ENCODE measurements at places on chromosomes 2 and 18.

DNA sequence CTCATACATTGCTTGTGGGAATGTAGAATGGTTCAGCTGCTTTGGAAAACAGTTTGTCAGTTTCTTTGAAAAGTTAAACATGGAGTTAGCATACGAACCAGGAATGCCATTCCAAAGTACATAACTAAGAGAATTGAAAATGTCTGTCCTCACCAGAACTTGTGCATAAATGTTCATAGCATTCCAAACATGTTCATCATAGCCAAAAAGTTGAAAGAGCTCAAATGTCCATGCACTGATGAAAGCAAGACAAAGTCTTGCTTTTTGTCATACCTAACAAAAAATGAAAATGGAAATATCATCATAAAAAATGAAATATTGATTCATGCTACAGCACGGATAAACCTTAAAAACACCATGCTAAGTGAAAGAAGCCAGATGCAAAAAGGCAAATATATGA lies 408.8 kb upstream of the UBE2E3 start:
- DNase-seq: no peak

DNA sequence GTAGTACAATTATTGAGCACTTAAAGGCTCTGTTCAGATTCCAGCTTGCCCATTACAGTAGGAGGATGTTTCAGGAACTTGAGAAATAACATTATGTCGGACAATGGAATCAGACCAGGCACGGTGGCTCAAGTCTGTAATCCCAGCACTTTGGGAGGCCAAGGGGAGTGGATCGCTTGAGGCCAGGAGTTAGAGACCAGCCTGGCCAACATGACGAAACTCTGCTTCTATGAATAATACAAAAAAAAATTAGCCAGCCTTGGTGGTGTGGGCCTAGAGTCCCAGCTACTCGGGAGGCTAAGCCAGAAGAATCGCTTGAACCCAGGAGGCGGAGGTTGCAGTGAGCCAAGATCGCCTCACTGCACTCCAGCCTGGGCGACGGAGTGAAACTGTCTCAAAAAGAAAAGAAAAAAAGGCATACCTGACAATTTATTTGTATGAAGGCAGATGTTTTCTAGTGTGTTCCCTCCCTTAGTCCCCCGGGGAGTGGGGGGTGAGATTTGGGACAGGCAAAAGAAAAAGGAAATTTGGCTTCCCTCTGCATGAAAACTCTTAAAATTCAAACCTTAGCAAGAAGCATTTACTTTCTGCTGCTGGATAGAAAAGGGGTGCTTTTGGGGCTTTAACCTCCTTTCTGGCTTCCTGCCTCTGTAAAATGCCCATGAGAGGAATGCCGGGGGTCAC lies 13.7 kb upstream of the ZNF532 start:
- DNase-seq: no peak

DNA sequence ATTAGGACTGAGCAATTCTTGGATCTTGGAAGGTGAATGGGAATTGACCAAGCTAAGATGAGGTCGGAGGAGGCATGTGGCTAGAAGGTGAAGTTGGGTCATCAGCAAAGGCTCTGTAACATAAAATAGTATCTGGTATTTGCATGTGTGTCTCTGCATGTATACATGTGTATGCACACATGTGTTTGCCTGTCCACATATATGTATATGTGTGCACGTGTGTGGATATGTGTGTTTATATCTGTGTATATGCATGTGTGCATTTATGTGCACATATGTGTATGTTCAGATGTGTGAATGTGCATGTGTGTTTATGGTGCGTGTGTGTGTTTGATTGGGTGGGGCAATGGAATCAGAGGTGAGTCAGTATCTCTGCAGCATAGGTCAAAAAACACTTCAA lies 664.3 kb downstream of the CNTNAP5 start:
- DNase-seq: no peak

DNA sequence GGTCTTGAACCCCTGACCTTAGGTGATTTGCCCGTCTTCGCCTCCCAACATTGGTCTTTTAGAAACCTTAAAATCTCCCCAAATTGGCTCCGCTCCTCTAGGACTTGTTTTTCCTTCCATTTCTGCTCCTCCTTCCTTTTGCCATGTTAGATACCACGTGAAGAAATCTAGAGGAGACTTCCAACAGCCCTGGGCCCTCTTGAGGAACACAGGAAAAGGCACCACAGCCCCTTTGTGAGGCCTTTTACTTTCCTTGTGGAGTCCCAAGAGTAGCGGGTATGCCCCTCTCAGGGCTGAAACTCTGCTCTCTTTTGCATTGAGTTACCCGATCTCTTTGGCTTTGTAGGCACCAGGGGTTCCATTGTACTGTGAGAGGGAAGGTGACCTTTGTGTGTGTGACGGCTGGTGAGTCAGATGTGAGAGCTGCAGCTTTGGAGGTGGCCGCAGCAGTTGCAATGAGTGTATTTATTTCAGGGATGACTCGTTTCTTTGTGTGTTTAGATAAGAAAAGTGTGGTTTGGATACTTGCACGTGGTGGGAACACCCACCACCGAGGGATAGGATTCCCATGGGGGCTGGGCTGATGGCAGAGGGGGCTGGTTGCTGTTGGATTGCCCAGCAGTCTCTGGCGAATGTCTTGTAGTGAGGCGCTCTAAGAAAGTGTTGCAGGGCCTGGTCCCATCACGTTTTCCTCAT lies 218.4 kb upstream of the HS6ST1 start:
- DNase-seq: no peak

DNA sequence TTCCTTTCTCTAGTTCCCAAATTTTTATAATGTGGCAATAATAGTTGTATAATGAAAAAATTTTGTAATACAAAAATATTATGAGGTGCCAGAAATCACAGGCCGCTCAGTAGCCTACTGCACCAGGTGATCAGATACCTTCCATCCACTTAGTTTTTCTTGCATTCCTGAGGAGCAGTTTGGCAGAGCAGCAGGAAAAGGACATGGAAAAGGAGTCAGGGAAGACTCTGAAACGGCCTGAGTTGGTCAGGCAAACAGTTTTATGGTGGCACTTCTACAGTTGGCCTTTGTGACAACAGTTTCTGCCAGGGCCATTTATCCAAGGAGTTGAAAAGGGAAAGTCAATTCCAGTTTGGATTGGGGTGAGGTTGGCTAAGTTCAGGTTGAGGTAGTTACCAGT lies 165.4 kb upstream of the ALPP start:
- DNase-seq: no peak

DNA sequence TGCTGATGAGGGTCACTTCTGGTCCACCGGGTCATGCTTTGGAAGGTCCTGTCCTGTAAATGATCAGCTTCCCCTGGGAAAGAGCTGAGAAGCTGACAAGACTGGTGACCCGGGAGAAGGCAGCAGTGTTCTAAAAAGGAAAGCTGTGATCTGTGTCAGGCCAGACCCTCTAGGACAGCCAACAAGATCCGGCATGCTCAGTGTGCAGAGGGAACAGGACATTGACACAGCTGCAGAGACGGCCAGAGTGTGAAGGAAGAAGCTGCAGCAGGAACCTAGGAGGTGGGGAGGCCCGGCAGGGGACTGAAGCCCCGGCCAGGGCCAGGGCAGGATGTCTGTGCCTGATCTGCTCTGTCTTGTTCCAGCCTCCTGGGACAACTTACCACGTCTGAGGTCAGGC lies 372.7 kb upstream of the ID2 start:
- no peak for DNase-seq

DNA sequence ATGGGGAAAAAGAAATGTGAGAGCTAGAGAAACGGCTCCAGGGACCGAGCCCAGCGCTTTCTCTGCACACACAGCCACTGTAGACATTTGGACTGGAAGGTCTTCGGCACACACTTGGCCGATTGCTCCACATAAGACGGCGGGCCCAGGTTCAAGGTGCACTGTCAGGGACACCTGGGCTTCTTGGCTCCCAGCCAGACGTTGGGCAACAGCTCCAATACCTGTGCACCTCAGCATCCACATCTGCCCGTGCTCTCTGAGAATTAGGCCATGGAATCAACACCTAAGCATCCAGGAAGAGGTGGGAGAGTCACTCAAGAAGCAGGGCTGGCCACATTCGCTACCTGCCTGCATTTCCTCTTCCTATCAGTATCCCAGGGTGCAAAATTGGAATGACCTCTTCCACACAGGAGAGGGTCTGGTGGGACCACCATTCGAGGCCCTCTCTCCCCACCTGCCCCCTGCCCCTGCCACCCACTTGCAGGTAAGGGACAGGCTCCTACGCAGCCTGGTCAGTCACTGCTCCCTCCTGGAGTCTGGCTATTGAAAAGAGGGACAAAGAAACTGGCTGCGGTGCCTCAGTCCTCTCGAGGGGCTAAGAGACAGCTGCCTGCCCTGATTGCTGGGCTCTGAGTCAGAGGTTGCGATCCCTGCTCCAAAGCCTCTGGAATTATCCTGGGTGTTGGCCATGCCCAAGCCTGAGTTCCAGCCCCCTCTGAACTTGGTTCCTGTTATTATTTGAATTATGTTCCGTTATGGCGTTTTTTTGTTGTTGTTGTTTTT lies 40.1 kb upstream of the TAF1B start:
- DNase-seq: no peak

DNA sequence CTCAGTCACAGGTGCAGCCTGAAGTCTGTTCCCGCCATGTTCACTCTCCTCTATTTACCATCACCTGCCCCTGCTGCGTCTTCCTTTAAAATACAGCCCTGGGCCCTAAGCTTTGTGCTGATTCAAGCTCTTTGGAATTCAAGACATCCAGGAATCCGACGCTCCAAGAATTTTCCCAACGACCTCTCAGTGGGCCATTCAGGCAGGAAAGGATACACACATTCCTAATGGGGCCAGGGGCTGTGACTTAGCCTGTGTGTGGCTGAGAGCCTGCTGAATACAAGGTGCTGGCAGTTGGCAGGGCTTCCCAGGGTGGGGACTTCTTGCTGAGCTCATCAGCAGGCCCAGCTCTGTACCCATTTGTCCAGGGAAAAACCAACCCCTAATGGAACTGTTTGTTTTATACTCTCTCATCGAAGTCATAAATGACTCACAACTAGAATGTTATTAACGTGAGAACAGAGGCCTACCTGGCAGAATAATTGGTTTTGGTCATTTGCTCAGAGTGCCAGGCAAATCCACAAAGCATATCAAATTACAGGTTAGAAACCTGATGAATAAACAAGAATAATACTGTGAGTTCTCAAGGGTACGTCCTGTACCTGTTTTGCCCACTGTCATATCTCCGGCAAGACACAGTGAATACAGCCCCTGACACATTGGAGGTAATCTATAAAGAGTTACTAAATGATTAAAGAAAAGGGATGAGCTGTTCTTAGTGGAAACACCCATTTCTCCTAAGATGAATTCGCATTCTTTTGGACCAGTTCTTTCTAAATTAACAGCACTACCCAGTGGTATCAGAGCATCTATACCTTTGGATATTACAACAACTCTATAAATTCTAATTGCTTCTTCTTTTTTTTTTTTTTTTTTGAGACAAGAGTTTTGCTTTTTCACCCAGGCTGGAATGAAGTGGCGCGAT lies 12.6 kb upstream of the KCMF1 start:
- no peak for DNase-seq

DNA sequence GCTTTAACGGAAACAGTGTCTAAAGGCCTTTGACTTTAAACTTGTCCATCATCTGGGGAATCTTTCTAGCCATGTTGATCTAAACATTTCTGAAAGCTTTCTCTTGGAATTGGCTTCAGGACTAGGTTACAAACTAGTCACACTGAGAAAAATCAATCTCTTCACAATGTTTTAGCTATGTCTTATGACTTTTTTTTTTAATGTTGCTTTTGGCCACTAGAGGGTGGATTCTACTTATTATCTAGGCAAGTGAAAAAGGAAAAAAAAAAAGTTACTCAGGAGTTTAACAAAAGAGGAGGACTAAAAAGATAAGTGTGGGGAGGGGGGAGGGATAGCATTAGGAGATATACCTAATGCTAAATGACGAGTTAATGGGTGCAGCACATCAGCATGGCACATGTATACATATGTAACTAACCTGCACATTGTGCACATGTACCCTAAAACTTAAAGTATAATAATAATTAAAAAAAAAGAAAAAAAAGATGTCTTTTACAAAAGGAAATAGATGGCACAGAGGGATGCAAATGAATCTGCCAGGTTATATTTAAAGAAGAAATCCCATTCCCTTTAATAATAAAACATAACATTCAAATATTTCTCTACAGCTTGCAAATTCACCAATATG lies 160.4 kb upstream of the PID1 start:
- DNase-seq: no peak

- no peak for DNase-seq
These were observed 42.1 kb upstream of the SIGLEC15 start for GRCh38 chr18:45783097-45784075.

Measured in stimulated activated CD4-positive, alpha-beta T cell treated with anti-CD3 and anti-CD28 coated beads, TNF-alpha, amount 100 ng/mL, for 24 hours (primary cell).